Activated T-helper 2 cell treated with anti-CD3 and anti-CD28 coated beads, Interferon-gamma antibody, Interleukin-2, Interleukin-4, amounts not matched to agents 10 μg/mL and 5 μg/mL and 100 μg/mL, durations not matched to agents 14 hours and 24 hours and 36 hours (primary cell): ENCODE measurements at places on chromosomes 6 and 20.

DNA sequence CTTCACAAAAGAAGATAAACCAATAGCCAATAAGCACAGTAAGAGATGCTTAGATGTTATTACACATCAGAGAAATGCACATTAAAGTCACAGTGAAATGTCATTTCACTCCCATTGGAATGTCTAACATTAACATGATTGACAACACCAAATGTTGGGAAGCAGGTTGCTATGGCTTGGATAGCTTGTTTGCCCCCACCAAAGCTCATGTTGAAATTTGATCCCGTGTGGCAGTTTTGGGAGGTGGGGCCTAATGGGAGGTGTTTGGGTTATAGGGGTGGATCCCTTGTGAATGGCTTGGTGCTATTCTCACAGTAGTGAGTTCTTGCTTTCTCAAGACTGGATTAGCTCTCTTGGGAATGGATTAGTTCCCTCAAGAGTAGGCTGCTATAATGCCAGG is 44.8 kb downstream of the MRAP2 start:
- DNase-seq = no peak

GRCh38 chr6:45378334-45378926 is 696 bp upstream of the SUPT3H start:
- DNase-seq = no peak

DNA sequence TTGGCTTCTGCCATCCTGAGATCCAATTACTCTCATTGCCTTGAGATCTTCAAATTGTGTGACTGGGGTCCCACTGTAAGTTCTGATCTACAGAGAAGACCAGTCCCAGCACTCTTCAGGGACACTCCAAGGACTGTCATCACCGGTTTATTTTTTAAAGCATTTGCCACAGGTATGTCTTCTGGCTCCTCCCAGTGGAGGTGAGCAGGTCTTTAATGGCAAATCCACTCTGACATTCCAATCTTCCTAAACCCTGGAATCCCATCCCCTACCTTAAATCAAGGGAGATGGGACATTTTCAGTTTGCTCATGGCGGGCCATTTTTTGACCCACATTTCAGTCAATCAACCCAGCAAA is 35.2 kb upstream of the IYD start:
- DNase-seq = no peak

- DNase-seq = no peak
Observed at GRCh38 chr20:23393996-23394775, 27.1 kb downstream of the NAPB start.

DNA sequence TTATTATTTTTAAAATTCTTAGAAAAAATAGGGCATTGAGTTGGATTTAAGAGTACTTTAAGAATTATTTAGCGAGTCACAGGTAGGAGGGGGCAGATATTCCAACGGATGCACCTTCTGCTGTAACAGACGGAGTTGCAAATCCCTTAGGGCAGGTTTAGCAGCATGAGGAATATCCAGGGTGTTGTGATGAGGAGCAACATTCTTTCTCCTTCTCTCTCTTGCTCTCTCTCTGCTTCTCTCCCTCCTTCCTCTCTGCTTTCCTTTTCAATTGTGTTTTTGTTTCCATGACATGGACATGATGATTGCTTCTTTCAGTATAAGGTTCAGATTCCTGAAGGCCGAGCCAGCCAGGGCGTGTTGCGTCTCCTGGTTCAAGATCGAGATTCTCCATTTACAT is 28.9 kb downstream of the CDH26 start:
- DNase-seq = no peak

GRCh38 chr6:148345578-148345977 is 2.9 kb downstream of the SASH1 start:
- no peak for DNase-seq

- DNase-seq = no peak
Observed at GRCh38 chr6:119067091-119067490, 11.4 kb downstream of the FAM184A start.

DNA sequence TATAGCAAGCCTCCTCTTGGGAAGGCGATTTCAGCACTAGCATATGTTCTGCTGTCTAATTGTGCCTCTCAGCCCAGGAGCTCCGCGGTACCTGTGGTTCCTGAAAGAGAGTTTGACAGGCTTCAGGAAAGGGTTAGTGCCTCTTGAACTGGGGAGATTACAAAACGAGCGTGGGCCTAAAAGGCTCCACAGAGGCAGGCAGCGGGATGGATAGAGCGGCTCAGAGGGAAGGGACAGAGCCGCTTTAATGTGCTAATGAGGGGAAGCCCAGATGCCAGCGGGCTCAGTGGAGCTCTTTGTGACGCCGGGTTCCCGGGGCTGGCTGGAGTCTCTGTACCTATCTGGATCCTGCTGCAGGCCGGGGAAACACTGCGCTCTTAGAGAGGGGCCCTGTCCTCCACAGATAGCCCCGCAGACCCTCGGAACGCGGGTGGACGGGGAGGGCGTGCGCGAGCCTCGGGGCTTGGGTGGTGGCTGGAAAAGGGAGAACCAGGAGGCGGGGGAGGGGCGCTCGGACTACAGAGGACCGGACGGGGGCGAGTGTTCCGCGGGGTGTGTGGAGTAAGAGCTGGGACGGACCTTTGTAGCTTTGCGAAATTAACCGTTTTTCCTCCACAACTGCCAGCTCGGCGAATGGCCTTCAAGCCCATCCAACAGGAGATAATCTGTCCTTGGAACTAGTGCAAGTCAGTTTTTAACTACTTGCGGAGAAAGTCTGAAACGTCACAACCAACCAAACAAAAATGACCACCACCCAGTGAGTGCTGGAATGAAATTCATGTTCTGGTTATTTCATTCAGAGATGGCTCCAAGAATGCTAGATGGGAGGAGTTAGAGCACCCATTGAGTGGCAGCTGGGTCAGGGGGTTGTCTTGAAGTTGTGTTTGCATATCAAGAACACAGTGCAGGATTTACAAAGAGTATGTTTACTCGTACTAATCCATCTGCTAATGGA is 13.0 kb downstream of the SLC35F1 start:
- no peak for DNase-seq
